ENCODE measurements at places on chromosomes 2 and 18.
A peak's percentile ranks its signal among the peaks of the same experiment; 100 is the strongest.

DNA sequence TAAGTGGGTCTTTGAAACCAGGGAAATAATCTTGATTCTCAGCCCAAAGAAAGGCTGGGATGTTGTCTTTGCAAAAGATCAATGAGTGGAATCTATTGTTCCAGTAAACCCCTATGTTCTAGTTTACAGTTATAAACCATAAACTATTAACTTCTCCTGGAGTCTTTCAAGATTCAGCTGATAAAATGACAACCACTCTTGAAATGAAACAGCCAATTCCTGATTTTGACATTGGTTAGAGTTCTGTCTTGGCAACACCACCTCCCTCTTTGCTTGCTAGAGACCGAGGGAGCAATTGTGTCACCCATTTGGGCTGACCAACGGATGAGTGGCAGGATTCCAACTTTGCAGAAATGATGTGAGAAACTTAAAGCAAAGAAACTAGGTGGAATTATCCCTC lies 746.9 kb downstream of the SLC4A3 start:
- no peak for DNase-seq

GRCh38 chr2:37625156-37625555 lies 46.3 kb downstream of the CDC42EP3 start:
- DNase-seq, result no peak

- no peak for DNase-seq
Measured at GRCh38 chr2:191786694-191787093, 60.2 kb downstream of the CAVIN2 start.

GRCh38 chr18:31684279-31685096 lies at the start of gene B4GALT6:
B4GALT6 (minus strand) TSS chr18:31684581; CDS start chr18:31684426, 155 bp downstream.
- no peak for DNase-seq

DNA sequence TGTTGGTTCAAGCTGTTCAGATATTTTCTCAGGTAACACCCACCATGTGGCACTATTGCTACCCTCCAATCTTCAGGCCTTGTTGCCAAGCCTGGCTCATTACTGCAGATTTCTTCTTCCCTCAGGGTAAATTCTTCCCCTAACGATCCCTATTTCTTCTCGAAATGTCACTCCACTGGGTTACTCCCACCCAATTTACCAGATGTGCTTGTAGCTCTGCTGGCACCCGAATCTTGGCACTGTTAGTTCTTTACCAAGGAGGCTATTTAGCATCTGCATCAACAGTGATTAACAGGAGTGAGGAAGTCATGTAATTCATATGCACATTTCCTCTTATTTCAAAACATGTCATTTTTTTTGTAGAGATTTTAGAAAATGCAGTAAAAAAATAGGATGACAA lies 217.1 kb upstream of the CYRIA start:
- DNase-seq, result no peak

- no peak for DNase-seq
Measured at GRCh38 chr2:174356347-174356746, 21.6 kb downstream of the SP9 start.

DNA sequence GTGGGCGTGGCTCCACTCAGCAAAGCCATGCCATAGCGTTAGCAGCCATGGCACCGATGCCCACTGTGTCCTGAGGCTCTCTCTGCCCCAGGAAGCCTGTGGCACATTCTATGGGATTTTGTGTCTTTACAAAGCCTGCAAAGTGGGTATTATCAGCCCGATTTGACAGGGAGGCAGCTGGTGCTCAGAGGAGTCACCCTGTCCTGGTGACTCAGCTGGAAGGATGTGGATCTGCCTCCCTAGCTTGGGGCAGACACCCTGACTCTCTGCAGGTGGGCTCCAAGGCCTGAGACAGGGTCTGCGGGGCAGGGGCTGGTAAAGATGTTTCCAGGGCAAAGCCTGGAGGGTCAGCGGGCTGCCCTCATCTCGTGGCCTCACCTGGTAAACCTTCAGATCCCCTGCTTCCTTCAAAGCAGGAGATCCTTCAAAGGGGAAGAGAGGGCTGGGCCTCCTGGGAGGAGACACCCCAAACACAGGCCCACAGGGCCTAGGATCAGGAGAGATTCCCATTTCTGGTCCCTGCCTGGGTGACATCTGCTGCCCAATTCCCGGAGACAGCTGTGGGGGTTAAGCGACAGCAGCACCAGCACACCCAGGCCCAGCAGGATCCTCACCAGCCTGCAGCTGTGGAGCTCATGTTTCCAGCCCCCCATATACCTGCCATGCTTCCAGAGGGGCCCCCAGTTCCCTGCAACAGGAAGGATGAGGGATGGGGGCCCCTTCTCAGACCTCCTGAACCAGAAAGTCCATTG lies 3.0 kb upstream of the ASB1 start:
- DNase-seq, result no peak

DNA sequence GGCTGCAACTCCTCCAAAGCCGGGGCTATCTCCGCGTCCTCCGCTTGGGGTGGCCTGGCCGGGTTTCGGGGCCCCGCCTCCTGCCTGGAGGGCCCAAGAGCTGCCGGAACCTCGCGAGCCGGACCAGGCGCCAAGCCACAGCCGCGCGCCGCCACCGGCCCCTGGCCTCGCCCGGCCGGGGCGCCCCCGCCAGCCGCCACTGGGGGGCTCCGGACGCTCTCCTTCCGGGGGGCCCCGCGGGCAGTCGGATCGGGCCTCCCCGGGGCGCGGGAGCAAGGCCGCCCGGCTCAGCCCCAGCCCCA lies 17.4 kb upstream of the HAAO start:
- DNase-seq, result peak; percentile 73

DNA sequence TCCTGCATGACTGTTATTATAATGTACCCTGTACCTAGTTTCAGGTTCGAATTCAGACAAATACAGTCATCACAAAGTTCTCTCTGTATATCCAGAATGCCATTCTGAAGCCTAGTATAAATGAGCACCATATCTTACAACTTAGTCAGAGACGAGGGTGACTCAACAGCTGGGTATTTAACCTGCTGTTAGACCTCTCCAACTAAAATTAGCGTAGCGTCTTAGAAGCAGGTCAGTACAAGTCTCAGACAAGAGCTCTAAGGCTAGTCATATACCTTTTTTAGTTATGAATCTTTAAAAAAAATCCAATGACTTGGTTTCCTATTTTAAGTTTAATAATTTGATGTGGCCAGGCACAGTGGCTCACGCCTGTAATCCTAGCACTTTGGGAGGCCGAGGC lies 74.1 kb downstream of the CABYR start:
- peak; percentile 37 for DNase-seq

GRCh38 chr2:54240515-54241469 lies 15.2 kb downstream of the TSPYL6 start:
- DNase-seq, result no peak

DNA sequence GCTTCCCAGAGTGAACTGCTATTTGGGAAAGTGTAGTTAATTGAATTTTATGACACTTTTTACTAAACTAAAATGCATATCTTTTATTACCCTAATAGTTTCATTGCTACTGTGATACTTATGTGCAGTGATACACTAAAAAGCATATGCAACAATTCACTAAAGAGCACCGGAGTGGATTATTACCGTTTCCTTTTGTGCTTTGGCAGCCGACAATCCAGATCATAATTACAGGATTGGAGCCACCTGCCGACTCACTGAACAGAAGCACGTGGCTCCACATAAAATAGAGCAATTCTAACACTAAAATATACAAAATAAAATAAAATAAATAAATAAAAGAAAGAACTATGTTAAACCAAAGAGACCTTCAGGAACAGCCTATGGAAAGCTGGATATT lies 583.4 kb downstream of the NRXN1 start:
- no peak for DNase-seq

DNA sequence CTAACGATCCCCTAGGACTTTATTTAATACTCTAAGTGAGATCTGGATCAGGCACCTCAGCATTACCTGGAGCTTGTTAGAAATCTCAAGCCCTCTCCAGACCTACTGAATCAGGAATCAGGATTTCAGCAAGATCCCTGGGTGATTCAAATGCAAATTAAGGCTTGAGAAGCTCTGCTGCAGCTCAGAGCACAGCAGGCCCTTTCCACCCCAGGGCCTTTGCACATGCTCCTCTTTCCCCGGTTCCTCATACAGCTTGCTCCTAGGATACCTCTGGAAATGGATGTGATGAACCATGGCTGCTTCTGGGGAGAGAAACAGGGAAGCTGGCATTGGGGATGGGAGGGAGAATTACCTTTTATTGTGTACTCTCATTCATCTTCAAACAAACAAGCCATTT lies 40.3 kb upstream of the MGAT4A start:
- DNase-seq, result no peak

GRCh38 chr2:38095079-38095995 lies 19.4 kb upstream of the CYP1B1 start:
- no peak for DNase-seq

GRCh38 chr2:149050188-149050587 lies 11.7 kb downstream of the LYPD6B start:
- no peak for DNase-seq

DNA sequence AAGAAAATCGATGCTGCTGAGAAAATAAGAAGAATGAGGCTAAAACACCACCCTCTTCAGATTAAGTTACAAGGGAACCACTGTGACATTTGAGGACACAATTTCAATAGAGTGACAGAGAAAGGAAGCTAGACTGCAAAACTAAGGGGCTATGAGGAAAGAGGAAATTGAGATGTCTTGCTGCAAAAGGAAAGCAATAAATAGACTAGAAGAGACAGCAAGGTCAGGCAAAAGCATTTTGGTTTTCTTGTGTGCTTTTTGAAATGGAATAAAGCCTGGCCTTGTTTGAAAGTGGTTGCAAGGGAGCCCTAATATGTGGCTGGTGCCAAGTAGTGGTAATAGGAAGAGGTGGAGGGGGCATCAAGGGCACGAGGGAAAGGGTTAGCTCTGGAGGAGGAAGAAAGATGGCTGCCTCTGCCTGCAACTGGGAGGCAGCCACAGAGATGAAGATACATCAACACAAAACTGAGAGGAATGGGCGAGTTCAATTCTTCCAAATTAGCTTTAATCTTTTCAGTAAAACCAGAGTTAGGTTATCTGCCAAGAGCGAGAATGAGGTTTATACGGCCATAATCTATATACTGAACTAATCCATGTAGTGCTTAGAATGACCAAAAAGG lies 1.2 kb upstream of the MRO start:
- DNase-seq, result no peak

- no peak for DNase-seq
Measured at GRCh38 chr2:99975386-99975785, 167.0 kb downstream of the AFF3 start.

- DNase-seq, result no peak
Measured at GRCh38 chr2:231455222-231455621, 9.1 kb downstream of the NCL start.

GRCh38 chr2:162126111-162126519 lies 25.9 kb downstream of the GCG start:
- DNase-seq, result peak; percentile 41

DNA sequence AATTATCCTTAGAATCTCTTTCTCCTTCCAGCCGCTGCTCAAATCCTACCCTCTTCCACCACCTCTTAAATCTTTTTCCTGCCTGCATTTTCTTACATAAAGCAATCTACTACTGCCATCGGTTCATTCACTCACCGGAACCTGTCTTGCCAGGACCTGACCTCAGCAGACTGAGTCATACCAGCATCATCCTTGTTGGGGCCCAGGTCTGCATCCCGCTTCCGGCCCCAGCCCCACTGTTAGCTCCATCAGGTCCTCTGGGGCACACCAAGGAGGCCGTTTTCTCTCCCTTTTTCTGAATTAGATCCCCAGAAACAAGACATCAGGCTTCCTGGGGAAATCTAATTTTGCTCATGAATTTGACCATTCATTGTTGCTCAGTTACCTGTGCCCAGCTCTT lies 42.7 kb upstream of the TGFA start:
- DNase-seq, result no peak

GRCh38 chr2:225100856-225101294 lies 58.6 kb upstream of the DOCK10 start:
- DNase-seq, result peak; percentile 91

DNA sequence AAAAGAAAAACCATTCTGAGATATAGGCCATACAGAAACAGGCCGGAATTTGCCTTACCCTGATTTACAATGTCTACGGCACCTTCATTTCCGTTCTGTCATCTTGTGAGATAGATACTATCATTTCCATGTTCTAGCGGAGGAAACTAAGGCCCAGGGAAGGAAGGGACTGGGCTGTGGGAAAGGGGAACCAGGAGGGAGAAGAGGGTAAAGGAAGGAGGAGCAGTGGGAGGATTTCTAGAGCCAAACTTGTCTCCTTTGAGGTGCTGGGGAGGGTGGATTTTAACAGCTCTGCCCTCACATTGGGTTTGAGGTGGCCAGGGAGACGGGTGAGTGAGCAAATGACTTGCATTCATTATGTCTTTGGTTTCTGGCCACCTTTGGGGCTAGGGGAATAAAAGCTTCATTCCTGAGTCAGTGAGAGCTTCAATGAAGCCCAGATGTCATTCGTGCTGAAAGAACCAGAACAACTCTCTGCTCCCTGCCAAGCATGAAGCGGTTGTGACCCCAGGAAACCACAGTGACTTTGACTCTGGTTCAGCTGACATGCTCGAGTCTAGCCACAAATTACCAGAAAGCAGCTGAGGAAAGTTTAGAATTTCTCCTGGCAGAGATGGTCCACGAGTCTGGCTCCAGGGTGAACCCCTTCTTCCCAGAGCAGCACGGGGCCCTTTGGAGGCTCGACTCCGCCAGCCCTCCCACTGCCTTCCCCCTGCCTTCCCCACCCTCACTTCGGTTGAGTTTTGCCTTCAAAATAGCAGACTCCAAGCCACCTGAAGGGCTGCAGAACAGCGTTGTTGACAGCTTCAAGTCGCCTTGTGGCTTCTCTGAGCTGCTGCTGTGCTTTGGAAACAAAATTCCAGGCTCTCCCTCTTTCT lies 3.8 kb downstream of the ACTG2 start:
- no peak for DNase-seq

- no peak for DNase-seq
Measured at GRCh38 chr2:191065785-191066184, 51.8 kb upstream of the STAT1 start.

- DNase-seq, result no peak
Measured at GRCh38 chr2:231687961-231688360, 20.4 kb upstream of the PTMA start.

GRCh38 chr2:28313220-28313784 lies 79.4 kb upstream of the FOSL2 start:
- DNase-seq, result no peak

- no peak for DNase-seq
Measured at GRCh38 chr2:134217351-134217750, 36.5 kb upstream of the MGAT5 start.

GRCh38 chr2:197108758-197109157 lies 182.3 kb upstream of the PGAP1 start:
- DNase-seq, result peak; percentile 93

- no peak for DNase-seq
Measured at GRCh38 chr2:159550231-159550630, 66.1 kb downstream of the BAZ2B start.

GRCh38 chr18:48553236-48553635 lies 14.4 kb downstream of the CTIF start:
- no peak for DNase-seq

DNA sequence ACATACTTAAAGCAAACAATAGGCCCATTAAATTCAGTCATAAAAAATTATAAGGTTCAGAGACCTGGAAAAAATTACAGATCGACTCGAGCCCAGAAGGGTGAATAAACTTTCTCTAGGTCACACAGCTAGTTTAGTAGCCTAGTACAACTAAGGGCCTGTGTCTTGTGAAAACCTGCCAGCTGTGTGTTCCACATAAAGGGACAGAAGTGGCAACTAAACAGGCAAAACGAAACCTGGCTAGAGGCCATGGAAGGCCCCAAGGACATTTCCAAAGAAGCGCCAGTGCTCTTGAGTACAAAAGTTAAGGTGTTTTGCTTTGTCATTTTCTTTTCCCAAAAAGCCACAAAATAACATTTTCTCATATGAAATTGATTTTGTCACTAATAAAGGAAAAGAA lies 164.9 kb downstream of the L3MBTL4 start:
- DNase-seq, result no peak
